ENCODE measurements at places on chromosomes 3 and 15.

DNA sequence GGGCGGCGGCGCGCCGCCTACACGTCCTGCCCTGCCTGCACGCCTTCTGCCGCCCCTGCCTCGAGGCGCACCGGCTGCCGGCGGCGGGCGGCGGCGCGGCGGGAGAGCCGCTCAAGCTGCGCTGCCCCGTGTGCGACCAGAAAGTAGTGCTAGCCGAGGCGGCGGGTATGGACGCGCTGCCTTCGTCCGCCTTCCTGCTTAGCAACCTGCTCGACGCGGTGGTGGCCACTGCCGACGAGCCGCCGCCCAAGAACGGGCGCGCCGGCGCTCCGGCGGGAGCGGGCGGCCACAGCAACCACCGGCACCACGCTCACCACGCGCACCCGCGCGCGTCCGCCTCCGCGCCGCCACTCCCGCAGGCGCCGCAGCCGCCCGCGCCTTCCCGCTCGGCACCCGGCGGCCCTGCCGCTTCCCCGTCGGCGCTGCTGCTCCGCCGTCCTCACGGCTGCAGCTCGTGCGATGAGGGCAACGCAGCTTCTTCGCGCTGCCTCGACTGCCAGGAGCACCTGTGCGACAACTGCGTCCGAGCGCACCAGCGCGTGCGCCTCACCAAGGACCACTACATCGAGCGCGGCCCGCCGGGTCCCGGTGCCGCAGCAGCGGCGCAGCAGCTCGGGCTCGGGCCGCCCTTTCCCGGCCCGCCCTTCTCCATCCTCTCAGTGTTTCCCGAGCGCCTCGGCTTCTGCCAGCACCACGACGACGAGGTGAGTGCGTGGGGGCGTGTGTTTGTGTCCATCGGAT lies 602 bp downstream of the TRIM71 start:
- no peak for DNase-seq
- H3K27ac ChIP-seq = no peak overlapping the region
- peaks cover 24% of the 10 kb centered on the region for H3K27me3 ChIP-seq

- H3K4me1 ChIP-seq = no peaks in the 10 kb centered on the region
- no peaks in the 10 kb centered on the region for H3K36me3 ChIP-seq
- no peak overlapping the region for H3K4me3 ChIP-seq
- H3K27ac ChIP-seq = no peak overlapping the region
- DNase-seq = no peak
These were observed 549.5 kb downstream of the DIPK2A start for GRCh38 chr3:144521131-144521530.

DNA sequence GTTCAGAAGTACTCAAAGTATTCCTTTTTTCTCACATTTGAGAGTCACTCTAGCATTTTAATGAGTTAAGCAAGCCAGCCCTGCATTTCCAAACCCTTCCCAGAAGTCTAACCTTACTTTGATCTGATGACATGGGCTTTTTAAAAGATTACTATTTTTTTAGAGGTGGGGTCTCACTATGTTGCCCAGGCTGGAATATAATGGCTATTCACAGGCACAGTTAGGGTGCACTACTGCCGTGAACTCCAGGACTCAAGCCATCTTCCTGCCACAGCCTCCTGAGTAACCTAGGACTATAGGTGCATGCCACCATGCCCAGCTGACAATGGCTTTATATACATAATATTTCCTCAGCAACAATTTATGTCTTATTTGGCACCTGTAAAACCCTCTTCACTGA lies 64.1 kb upstream of the GOLGA6B start:
- H3K4me1 ChIP-seq = no peaks in the 10 kb centered on the region
- DNase-seq = no peak
- no peak overlapping the region for H3K4me3 ChIP-seq

DNA sequence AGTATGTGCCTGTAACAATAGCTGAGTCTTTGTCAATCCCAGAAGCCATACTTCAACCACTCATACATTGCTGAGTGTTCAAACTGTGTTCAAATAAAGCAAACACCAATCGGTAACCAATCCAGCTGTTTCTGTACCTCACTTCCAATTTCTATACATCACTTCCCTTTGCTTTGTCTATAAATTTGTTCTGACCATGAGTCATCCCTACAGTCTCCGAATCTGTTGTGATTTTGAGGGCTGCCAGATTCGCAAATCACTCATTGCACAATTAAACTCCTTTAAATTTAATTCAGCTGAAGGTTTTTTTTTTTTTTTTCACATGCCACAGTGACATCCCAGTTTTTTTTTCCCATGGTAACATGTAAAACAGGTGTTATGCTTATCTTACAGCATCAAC lies 870.3 kb downstream of the NAALADL2 start:
- no peak for DNase-seq
- no peak overlapping the region for H3K4me3 ChIP-seq
- H3K27me3 ChIP-seq = no peaks in the 10 kb centered on the region
- no peaks in the 10 kb centered on the region for H3K4me1 ChIP-seq

GRCh38 chr15:77532067-77532710 lies 100.5 kb downstream of the LINGO1 start:
- H3K4me3 ChIP-seq = no peak overlapping the region
- H3K4me1 ChIP-seq = no peaks in the 10 kb centered on the region
- no peak for DNase-seq
- no peaks in the 10 kb centered on the region for H3K36me3 ChIP-seq
- H3K27me3 ChIP-seq = no peaks in the 10 kb centered on the region

- peaks cover 22% of the 10 kb centered on the region for H3K4me1 ChIP-seq
- no peak overlapping the region for H3K4me3 ChIP-seq
- H3K27me3 ChIP-seq = no peaks in the 10 kb centered on the region
- DNase-seq = no peak
- H3K27ac ChIP-seq = no peak overlapping the region
- no peaks in the 10 kb centered on the region for H3K36me3 ChIP-seq
These were observed 3.5 kb downstream of the HDC start for GRCh38 chr15:50261981-50262380.

DNA sequence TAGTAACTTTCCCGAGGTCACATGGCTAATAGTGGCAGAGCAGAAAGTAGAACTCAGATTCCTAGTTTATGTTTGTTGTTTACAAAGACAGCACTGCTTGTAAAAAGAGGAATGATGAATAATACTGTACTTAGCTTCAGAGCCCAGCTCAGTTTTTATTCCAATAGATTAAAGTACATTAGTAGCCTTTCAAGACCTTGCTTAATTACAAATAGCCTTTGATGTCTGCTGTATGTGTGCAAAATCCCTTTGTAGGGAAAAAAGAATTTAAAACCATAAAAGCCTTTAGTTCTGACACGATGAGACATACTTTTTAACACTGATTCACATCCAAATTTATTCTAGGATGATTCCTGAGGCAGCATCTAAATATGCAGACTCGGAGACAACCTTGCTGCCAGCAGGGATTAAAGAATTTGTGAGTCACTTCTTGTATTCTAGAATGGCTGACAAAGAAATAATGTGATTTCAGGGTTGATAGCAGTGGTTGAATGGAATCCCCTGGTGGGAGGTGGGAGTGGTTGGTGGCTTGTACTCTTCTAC lies 324.2 kb upstream of the TGFBR2 start:
- no peak overlapping the region for H3K27ac ChIP-seq
- no peak overlapping the region for H3K4me3 ChIP-seq
- H3K36me3 ChIP-seq = no peaks in the 10 kb centered on the region
- no peak for DNase-seq
- H3K4me1 ChIP-seq = no peaks in the 10 kb centered on the region

GRCh38 chr3:151639418-151639740 lies 94.3 kb upstream of the AADACL2 start:
- no peaks in the 10 kb centered on the region for H3K36me3 ChIP-seq
- no peak overlapping the region for H3K27ac ChIP-seq
- H3K27me3 ChIP-seq = no peaks in the 10 kb centered on the region
- no peak overlapping the region for H3K4me3 ChIP-seq
- DNase-seq = no peak

DNA sequence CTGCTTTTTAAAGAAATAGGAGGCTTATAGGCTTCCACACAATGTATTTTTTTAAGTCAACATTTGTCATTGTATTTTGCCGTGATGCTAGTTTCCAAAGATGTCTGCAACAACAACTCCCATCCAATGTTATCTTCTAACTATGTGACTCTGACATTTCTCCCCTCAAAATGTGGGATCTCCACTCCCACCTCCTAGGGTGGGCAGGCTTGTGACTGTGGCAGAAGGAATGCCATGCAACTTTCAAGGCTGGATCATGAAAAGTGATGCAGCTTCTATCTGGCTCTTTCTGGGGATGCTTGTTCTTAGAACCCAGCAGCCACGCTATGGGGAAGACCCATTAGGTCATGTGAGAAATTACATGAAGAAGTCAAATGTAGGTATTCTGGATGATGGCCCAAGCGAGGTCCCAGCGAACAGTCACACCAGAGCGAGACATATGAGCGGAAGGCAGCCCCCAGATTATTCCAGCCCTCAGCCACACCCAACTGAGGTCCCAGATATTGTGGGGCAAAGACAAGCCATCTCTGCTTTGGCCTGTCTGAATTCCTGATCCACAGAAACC lies 124.3 kb downstream of the BDH1 start:
- H3K36me3 ChIP-seq = no peaks in the 10 kb centered on the region
- H3K27me3 ChIP-seq = no peaks in the 10 kb centered on the region
- peaks cover 7% of the 10 kb centered on the region for H3K4me1 ChIP-seq
- DNase-seq = no peak

GRCh38 chr3:69116897-69117296 lies 5.5 kb downstream of the LMOD3 start:
- H3K27me3 ChIP-seq = no peaks in the 10 kb centered on the region
- DNase-seq = no peak
- H3K4me1 ChIP-seq = no peaks in the 10 kb centered on the region
- H3K27ac ChIP-seq = no peak overlapping the region
- H3K36me3 ChIP-seq = no peaks in the 10 kb centered on the region
- no peak overlapping the region for H3K4me3 ChIP-seq

GRCh38 chr3:53089511-53089910 lies 40.7 kb downstream of the RFT1 start:
- no peaks in the 10 kb centered on the region for H3K4me1 ChIP-seq
- peaks cover 55% of the 10 kb centered on the region for H3K36me3 ChIP-seq
- H3K27ac ChIP-seq = no peak overlapping the region
- no peak overlapping the region for H3K4me3 ChIP-seq
- no peak for DNase-seq

GRCh38 chr3:188153437-188154013 lies 432 bp upstream of the LPP start:
- H3K4me1 ChIP-seq = peaks cover 46% of the 10 kb centered on the region
- H3K27ac ChIP-seq = peak overlapping the region; percentile 85
- DNase-seq = peak; percentile 67

- no peaks in the 10 kb centered on the region for H3K27me3 ChIP-seq
- no peak overlapping the region for H3K4me3 ChIP-seq
- no peak overlapping the region for H3K27ac ChIP-seq
- H3K4me1 ChIP-seq = no peaks in the 10 kb centered on the region
- H3K36me3 ChIP-seq = no peaks in the 10 kb centered on the region
These were observed 98.0 kb upstream of the ARHGEF26 start for GRCh38 chr3:154023148-154023547.

GRCh38 chr3:39385456-39386090 lies 2.4 kb downstream of the SLC25A38 start:
- no peak overlapping the region for H3K27ac ChIP-seq
- H3K27me3 ChIP-seq = no peaks in the 10 kb centered on the region
- no peak for DNase-seq
- H3K4me3 ChIP-seq = no peak overlapping the region
- peaks cover 15% of the 10 kb centered on the region for H3K36me3 ChIP-seq

All from CD4-positive, alpha-beta T cell (primary cell).